T47D (cell line): ENCODE measurements at places on chromosomes 5 and 9.
A peak's percentile ranks its signal among the peaks of the same experiment; 100 is the strongest.

DNA sequence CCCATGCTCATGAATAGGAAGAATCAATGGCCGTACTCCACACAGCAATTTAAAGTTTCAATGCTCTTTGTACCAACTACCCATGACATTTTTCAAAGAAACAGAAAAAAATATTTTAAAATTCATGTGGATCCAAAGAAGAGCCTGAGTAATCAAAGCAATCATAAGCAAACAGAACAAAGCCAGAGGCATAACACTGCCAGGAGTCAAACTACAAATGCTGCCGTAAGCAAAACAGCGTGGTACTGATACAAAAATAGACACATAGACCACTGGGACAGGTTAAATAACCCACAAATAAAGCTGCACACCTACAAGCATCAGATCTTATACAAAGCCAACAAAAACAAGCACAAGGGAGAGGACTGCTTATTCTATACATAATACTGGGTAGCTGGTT, 107.7 kb downstream of the CHSY3 start:
- DNase-seq, result no peak

- DNase-seq, result no peak
Measured at GRCh38 chr5:131211669-131212068, 40.9 kb downstream of the LYRM7 start.

GRCh38 chr5:131265311-131265803, 1.5 kb downstream of the CDC42SE2 start:
- DNase-seq, result peak; percentile 54

DNA sequence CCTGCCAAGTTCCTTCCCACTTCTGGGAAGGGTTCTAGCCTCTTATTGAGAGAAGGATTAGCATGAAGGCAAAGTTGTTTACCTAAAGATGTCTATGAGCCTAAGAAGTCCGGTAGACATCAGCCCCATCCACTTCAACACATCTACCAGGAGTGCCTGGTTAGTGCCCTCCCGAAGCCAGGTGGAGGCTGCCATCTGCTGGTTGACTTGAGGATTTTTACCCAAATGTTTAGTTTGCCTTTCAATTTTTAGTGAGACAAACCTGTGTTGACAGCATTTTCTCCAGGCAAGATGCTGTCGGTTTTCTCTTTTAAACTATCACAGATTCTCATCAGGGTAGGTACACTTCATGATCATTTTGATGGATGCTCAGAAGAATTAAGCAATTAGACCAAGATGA, 83.6 kb upstream of the TNFSF8 start:
- peak; percentile 86 for DNase-seq

- DNase-seq, result no peak
Measured at GRCh38 chr5:96043446-96043845, 81.8 kb upstream of the ELL2 start.

GRCh38 chr9:125763394-125763801, 16.2 kb downstream of the PBX3 start:
- peak; percentile 55 for DNase-seq

DNA sequence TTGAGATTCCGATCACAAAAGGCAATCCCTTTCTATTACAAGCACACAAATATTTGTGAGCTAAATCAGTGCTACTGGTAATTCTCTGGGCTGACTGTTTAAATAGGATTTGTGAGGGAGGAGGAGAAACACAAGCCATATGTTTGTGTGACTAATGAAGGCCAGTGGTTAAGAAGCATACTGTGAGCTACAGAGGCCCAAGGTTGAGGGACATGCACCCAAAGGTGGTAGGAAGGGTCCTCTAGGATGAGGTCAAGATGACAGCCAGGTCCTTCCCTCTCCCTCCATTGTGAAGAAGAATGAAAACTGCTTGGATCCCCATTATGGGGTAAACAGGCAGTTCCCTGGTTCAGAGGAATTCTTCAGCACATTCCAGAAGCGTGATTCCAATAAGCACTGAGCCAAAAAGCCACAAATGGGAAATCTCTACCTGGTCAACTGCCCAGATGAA, 83.9 kb downstream of the SPOCK1 start:
- no peak for DNase-seq

- DNase-seq, result peak; percentile 28
Measured at GRCh38 chr5:1536871-1537602, 13.3 kb upstream of the LPCAT1 start.

- DNase-seq, result peak; percentile 63
Measured at GRCh38 chr9:16032799-16033198, 480.0 kb downstream of the CCDC171 start.

GRCh38 chr5:128432913-128433440, 105.1 kb downstream of the FBN2 start:
- DNase-seq, result no peak

- no peak for DNase-seq
Measured at GRCh38 chr5:6711409-6712141, 1.7 kb upstream of the TENT4A start.

DNA sequence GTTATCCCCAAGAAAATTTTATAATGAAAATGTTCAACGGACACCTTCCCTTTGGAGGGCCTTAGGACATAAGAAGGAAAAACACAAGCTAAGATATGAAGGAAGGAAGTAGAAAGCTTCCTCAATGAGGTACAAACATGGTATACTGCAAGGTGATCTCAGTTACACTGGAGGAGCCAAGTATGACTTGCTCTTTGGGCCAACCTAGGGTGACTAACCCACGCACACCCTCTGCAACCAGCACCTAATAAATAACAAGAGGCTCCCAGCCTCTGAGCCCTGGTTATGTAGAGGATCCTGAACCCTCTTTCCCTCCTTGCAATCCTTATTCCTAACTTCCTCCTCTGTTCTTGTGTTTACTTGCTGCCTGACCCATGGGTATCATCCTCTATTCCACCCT, 38.3 kb upstream of the KCNV2 start:
- DNase-seq, result no peak

DNA sequence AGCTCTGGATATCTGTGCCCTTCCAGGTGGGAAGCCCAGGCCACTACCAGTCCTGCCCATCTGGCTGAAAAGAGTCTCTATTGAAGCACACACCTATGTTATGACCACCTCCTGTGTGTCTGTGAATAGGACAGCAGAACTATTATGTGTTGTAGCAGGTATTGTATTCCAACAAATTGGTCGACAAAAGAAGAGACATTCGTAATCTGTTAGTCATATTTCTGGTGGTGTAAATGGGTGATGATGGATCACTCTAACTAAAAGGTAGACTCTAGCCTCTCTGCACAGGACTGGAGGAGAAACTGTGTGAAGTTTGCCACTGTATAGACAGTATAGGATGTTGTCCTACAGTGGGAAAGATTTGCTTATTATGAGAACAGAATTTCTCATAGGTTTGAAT, 416.1 kb downstream of the TMEM38B start:
- DNase-seq, result no peak

DNA sequence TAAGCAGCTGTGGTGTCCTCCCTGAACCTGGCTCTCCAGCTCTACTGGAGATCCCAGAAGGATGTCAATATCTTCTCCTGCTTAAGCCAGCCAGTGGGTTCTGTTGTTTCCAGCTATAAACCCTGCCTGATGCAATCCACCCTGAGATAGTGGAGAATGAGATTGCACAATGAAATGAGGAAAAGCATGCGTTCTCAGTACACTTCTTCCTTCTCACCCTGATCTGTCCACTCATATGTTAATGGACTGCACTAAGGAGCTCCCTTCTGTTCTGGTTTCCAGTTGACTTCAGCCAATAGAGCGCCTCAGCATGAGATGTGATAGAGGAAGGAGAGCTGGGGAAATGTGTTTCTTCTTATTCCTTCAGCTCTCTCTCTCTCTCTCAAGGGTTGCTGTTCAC, 40.0 kb upstream of the CDH6 start:
- no peak for DNase-seq

GRCh38 chr9:14391620-14392019, 77.7 kb upstream of the NFIB start:
- DNase-seq, result no peak

DNA sequence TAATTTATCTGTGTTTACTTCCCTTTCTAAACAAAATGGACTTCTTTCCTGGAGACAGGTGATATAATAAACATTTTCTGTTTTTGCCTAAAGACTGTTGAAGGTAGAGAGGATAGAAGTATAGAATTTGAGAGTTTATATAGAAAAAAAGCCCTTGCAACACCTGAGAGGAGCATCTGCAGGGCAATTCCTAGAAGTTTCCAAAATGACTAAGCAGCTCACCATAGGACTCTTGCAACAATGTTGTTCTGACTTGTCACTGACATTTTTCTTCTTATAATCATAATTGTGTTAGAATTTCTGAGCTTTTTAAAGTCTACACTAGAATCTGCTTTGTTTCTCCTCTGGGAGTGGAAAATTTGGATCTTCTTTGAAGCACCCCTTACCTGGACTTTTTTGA, 216.8 kb downstream of the TUSC1 start:
- DNase-seq, result no peak

DNA sequence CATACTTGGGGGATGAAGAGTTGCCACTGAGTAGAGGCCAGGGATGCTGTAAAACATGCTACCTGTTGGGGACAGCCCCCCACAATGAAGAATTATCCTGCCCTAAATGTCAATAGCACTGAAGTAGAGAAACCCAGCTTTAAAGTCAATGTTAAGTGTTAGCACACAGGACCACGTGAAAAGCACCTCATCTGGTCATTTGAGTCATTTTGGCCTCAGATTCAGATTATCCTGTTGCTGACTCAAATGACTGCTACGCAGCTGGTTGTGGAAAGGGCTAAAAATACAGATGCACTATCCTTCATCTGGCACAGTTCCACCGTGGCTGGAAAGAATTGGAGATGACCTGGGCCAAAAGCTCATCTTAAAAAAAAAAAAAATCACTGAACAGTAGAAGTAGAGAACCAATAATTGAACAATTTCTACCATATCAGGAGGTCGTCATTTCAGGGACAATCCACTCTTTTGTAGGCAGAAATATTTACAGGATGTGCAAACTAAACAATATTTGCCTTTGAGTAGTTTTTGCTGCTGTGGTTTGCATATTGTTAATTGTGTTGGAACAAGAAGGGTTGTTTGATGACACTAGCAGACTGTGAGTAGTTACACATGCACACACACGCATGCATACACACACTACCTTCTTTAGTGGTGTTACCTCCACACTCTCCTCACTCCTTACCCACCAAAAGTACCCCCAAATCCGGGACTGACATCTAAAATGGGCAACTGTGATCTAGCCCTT, 195.3 kb upstream of the KLF9 start:
- DNase-seq, result no peak

GRCh38 chr5:54156577-54156976, 153.8 kb downstream of the ARL15 start:
- DNase-seq, result no peak

DNA sequence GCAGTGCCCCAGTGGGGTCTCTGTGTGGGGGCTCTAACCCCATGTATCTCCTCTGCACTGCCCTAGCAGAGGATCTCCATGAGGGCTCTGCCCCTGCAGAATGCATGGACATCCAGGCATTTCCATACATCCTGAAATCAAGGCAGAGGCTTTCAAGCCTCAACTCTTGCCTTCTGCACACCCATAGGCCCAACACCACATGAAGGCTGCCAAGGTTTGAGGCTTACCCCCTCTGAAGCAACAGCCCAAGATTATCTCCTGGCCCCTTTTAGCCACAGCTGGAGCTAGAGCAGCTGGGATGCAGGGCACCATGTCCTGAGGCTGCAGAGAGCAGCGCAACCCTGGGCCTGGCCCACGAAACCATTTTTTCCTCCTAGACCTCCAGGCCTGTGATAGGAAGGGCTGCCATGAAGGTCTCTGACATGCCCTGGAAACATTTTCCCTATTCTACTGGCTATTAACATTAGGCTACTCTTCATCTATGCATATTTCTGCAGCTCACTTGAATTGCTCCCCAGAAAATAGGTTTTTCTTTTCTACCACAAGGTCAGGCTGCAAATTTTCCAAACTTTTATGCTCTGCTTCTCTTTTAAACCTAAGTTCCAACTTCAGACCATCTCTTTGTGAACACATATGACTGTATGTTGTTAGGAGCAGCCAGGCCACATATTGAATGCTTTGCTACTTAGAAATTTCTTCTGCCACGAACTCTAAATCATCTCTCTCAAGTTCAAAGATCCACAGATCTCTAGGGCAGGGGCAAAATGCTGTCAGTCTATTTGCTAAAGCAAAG, 18.4 kb downstream of the NR3C1 start:
- no peak for DNase-seq

GRCh38 chr5:51598026-51598425, 214.8 kb downstream of the ISL1 start:
- DNase-seq, result no peak

GRCh38 chr9:107043886-107044285, 180.9 kb downstream of the ZNF462 start:
- peak; percentile 39 for DNase-seq

DNA sequence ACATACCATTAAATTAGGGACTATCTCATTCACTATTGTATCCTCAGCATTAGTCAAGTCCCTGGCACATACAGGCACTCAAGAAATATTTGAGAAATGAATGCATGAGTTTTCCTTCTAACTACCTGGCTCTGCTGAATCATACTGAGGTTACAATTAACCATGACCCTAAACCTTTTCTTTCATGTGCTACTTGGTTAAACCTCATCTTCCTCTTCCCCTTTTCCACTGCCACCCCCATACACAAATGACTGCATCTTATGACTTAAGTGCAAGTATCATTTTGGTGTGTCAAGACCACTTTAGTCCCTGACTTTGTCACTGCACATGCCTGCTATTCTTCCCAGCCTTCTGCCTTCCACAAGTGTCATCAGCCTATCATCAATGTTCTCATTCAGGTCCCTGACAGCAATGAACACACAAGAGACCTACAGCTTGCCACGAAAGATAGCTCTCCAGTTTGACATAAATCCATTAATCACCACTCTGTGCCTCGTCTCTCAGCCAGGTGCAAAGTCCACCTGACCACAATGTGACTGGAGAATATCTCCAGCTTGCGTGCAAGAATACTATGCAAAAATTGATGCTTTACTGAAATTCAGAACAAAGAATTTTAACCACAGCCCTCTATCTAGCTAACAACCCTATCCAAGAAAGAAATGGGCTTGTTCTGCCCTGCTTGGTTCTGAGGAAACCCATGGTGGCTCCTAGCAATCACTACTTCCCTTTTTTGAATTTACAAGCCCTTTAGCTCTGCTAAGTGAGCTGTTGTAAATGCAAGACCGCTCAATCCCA, 74.5 kb downstream of the MAPKAP1 start:
- DNase-seq, result no peak

DNA sequence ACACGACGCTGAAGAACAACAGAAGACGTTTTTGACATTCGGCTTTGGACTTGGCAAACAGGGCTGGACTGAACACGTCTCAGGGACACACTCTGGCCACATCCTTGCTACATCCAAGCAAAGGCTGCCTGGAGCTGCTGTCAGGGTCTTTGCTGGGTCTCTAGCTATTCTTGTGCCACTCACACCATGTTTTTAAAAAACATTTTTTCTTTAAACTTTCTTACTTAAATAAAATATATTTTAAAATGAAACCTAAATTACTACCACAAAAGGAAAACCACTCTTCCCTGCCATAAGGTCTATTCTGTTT, 128.3 kb upstream of the PHYKPL start:
- DNase-seq, result no peak

- DNase-seq, result no peak
Measured at GRCh38 chr9:127915801-127916719, 781 bp downstream of the ST6GALNAC4 start.

GRCh38 chr5:60856066-60856465, 12.0 kb upstream of the ELOVL7 start:
- no peak for DNase-seq

GRCh38 chr9:93253633-93254032, 69.7 kb downstream of the WNK2 start:
- DNase-seq, result no peak

- DNase-seq, result no peak
Measured at GRCh38 chr5:1745796-1746370, 53.8 kb downstream of the MRPL36 start.
